ENCODE measurements at places on chromosomes 7 and 10. TPM values are rescaled to one million over a fixed set of nuclear protein-coding genes. Genes with fewer than 3 reads are reported as not detected.

GIMAP7 gene
- 15.9 TPM for total RNA-seq

TPST1 gene
- total RNA-seq, result 3.7 TPM

PTN gene
- total RNA-seq, result 4.7 TPM

NAT16 gene
- not detected for total RNA-seq

TMEM196 gene
- not detected for total RNA-seq

AGBL3 gene
- 1.5 TPM for total RNA-seq

CCDC136 gene
- 12.3 TPM for total RNA-seq

CC2D2B gene
- total RNA-seq, result 0.58 TPM

LRRC17 gene
- 2.7 TPM for total RNA-seq

CTAGE8 gene
- not detected for total RNA-seq

CNPY4 gene
- total RNA-seq, result 9.5 TPM

TMEM229A gene
- not detected for total RNA-seq

SFTPD gene
- 1.1 TPM for total RNA-seq

FAM25C gene
- total RNA-seq, result not detected

ACSM6 gene
- total RNA-seq, result not detected

SLC13A1 gene
- total RNA-seq, result not detected

DYNC1I1 gene
- 38.8 TPM for total RNA-seq

SLC18A3 gene
- not detected for total RNA-seq

AMPH gene
- 1.3 TPM for total RNA-seq

MRPS24 gene
- total RNA-seq, result 252 TPM

GRB10 gene
- 29.1 TPM for total RNA-seq

CRHR2 gene
- total RNA-seq, result 1.6 TPM

GATA3 gene
- total RNA-seq, result 2.6 TPM

PALD1 gene
- 6.7 TPM for total RNA-seq

CHST12 gene
- total RNA-seq, result 13.4 TPM

CALHM1 gene
- not detected for total RNA-seq

EBLN1 gene
- not detected for total RNA-seq

VSTM4 gene
- 8.6 TPM for total RNA-seq

NPY gene
- total RNA-seq, result not detected

ACTR1A gene
- total RNA-seq, result 103 TPM

XRCC2 gene
- 0.38 TPM for total RNA-seq

COL13A1 gene
- total RNA-seq, result 4.0 TPM

CCDC186 gene
- total RNA-seq, result 13.7 TPM

AKR1C1 gene
- total RNA-seq, result 17.7 TPM

OR2A1 gene
- not detected for total RNA-seq

ASAH2B gene
- total RNA-seq, result 5.3 TPM

UCMA gene
- not detected for total RNA-seq

HOXA2 gene
- total RNA-seq, result 0.14 TPM

TUBAL3 gene
- 0.91 TPM for total RNA-seq

CPXM2 gene
- 2.6 TPM for total RNA-seq

ELFN1 gene
- 6.1 TPM for total RNA-seq

SLC39A12 gene
- not detected for total RNA-seq

FAM237B gene
- not detected for total RNA-seq

GTPBP4 gene
- 31.8 TPM for total RNA-seq

MPP7 gene
- total RNA-seq, result 13.0 TPM

CPED1 gene
- total RNA-seq, result 29.6 TPM

UTF1 gene
- total RNA-seq, result not detected

TBX20 gene
- total RNA-seq, result 155 TPM

CBX3 gene
- 31.5 TPM for total RNA-seq

LRIT1 gene
- not detected for total RNA-seq

LRRC18 gene
- not detected for total RNA-seq

CTBP2 gene
- total RNA-seq, result 23.9 TPM

SPDYE11 gene
- total RNA-seq, result not detected

GSDME gene
- total RNA-seq, result 7.9 TPM

TAS2R3 gene
- 0.35 TPM for total RNA-seq

ANKRD7 gene
- total RNA-seq, result 0.25 TPM

TRPV6 gene
- total RNA-seq, result not detected

CARD11 gene
- not detected for total RNA-seq

STRIP2 gene
- 12.6 TPM for total RNA-seq

Data from heart left ventricle (tissue), 16 donors.